ENCODE measurements at places on chromosomes 1 and 21.
A peak's percentile ranks its signal among the peaks of the same experiment; 100 is the strongest.

GRCh38 chr1:92583821-92584760 lies 97.4 kb upstream of the GFI1 start:
- no peak for DNase-seq

GRCh38 chr1:47894410-47895278 lies 102.5 kb downstream of the TRABD2B start:
- no peak for DNase-seq

DNA sequence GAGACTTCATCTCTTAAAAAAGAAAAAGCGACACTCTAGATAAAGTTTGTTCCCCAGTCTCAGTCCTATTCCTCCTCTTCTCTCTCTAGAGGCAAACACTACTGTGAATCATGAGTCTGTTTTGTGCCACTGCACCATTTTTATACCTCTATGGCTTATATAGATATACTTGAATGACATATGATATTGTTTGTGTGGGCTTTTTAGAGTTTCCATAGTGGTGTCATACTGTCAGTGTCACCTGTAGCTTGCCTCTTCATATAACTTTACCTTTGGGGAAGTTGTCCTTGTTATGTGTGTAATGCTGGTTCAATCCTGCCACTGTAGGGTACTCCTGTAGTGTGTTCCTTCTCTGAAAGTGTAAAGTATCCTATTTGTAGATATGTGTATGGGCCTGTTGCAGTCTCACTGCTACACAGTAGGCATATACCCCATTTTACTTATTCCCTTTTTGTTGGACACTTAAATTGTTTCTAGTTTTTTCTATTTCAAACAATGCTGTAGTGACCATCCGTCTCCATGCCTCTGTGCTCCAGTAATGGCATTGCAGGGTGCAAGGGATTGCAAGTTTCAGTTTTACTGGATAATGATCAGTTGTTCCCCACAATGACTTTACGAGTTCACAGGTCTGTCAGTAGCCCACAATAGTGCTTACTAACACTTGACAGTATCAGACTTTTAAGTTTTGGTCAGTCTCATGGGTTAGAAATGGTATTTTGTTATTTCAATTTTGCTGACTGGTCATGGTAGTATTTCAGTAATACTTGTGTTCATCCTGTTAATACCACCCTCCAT lies 2.7 kb downstream of the PRMT2 start:
- DNase-seq = no peak

GRCh38 chr21:25742900-25743299 lies 8.1 kb downstream of the GABPA start:
- DNase-seq = no peak

GRCh38 chr1:108592030-108592759 lies 32.3 kb downstream of the EEIG2 start:
- no peak for DNase-seq

GRCh38 chr1:98086796-98087441 lies 166.1 kb upstream of the DPYD start:
- no peak for DNase-seq

DNA sequence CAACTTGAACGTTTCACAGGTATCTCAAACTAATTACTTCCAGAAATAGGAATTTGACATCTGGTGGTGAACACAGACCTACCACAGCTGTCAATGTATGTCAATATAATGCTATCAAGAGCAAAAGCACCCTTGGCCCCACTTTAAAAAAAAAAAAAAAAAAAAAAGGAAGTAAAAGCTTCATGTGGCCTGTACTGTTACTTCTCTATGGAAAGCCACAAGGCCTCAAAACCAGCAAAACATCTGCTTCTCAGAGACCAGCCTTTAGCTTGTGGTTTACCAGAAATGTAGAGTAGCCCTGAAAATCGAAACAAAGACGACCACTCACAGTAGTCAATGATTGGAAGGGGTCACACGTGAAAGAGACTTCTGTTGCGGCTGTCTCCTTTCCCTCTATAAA lies 109.6 kb downstream of the SLC45A1 start:
- DNase-seq = peak; percentile 93
